ENCODE measurements at places on chromosomes 12 and 14.

DNA sequence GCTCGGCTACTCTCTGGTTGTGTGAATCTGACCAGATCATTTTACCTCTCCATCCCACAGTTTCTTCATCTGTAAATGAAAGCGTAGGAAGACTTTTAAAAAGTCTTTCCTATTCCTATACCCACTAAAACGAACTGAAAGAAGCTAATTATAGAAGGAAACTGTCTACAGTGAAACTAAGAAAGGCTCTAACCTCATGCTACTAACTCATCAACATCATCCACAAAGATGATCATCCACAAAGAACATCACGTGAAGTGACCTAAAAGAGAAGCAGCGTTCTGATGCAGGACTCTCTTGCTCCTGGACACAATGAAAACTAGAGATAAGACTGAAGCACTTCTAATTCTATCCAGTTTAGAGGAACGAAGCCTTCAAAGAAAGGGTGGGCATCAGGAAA is 58.5 kb upstream of the OSBPL8 start:
- no peak for DNase-seq
- no peaks in the 10 kb centered on the region for H3K36me3 ChIP-seq
- H3K27me3 ChIP-seq, result no peaks in the 10 kb centered on the region

DNA sequence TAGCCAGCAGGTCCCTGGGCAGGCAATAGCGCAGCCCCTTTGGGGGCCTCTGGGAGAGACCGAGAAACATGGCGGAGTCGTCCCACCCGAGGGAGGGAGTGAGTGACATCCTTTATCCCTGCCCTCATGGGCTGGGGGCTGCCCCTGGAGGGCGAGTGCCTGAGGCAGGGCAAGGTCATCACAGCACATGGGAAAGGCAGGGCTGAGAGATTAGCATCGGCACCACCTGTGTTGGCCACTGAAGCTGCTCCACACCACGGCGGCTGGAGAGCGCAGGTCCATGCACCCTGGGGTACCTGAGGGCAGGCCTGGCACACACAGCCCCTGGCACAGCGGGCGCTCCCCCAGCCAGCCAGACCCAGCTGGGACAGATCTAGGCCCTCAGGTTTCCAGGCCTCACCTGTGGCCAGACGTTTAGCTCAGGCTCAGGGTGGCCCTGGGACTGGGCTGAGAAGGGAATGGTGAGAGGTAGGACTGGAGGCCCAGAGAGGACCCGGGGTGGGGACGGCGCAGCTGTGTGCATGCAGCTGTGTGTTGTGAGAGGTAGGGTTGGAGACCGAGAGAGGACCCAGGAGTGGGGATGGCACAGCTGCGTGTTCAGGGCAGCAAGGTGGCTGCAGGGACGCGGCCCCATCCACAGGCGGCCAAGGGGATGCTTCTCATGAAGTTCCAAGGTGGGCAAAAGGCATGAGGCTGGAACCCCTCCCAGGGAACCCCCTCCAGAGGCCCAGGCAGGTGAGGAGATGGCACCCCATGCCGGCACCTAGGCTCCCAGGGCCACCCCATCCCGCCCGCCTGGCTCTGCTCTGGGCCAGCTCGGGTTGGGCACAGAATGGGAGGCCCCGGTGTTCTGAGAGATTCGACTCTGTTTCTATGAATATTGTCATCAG is 74.1 kb downstream of the KIF26A start:
- no peaks in the 10 kb centered on the region for H3K36me3 ChIP-seq
- H3K4me1 ChIP-seq, result no peaks in the 10 kb centered on the region
- no peak overlapping the region for H3K4me3 ChIP-seq
- peak; percentile 42 for DNase-seq
- H3K27ac ChIP-seq, result no peak overlapping the region

- no peak overlapping the region for H3K4me3 ChIP-seq
- DNase-seq, result no peak
- no peak overlapping the region for H3K27ac ChIP-seq
- peaks cover 17% of the 10 kb centered on the region for H3K4me1 ChIP-seq
- H3K27me3 ChIP-seq, result no peaks in the 10 kb centered on the region
These were observed 8.0 kb downstream of the RAN start for GRCh38 chr12:130879781-130880389.

DNA sequence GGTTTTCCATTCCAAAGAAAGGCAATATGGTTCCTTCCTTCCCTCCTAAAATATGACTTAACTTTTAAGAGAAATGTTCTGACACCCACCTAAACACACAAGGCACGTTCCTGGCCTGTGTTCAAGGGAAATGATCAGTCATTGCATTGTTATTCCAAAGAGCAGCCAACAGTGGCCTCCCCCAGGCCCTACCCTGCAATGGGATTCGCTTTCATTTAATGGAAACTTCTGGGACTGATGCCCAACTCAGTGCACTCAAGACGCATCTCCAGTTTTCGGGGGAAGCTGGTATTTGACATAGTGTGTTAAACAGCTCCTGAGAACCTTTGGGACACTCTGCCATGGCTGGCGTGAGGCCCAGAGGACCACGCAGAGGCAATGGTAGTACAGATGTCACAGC is 65.9 kb downstream of the DDX51 start:
- H3K27me3 ChIP-seq, result no peaks in the 10 kb centered on the region
- no peaks in the 10 kb centered on the region for H3K4me1 ChIP-seq
- peaks cover 7% of the 10 kb centered on the region for H3K36me3 ChIP-seq
- H3K4me3 ChIP-seq, result no peak overlapping the region
- H3K27ac ChIP-seq, result no peak overlapping the region

DNA sequence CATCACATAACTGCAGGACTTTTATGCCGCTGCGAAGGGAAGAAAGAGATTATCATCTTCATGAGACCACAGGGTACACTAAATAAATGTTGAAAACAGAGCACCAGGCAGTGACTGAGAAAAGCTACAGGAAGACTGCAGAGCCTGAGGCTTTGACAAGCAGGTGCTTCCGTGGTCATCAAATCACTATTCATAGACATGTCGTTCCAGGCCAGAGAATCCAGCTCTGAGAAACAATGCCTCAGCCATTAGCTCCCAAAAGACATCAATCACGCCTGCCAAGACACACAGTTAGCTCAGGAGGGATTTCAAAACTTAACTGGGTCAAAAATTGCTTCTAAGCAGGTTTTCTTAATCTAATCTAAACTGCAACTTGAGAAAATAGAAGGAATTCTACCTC is 47.2 kb upstream of the GARIN6 start:
- no peaks in the 10 kb centered on the region for H3K4me1 ChIP-seq
- H3K36me3 ChIP-seq, result no peaks in the 10 kb centered on the region
- H3K27ac ChIP-seq, result no peak overlapping the region

GRCh38 chr12:121789233-121789781 is 4.2 kb downstream of the RHOF start:
- H3K27me3 ChIP-seq, result no peaks in the 10 kb centered on the region
- H3K4me1 ChIP-seq, result no peaks in the 10 kb centered on the region
- no peaks in the 10 kb centered on the region for H3K36me3 ChIP-seq
- H3K27ac ChIP-seq, result peak overlapping the region; percentile 51

DNA sequence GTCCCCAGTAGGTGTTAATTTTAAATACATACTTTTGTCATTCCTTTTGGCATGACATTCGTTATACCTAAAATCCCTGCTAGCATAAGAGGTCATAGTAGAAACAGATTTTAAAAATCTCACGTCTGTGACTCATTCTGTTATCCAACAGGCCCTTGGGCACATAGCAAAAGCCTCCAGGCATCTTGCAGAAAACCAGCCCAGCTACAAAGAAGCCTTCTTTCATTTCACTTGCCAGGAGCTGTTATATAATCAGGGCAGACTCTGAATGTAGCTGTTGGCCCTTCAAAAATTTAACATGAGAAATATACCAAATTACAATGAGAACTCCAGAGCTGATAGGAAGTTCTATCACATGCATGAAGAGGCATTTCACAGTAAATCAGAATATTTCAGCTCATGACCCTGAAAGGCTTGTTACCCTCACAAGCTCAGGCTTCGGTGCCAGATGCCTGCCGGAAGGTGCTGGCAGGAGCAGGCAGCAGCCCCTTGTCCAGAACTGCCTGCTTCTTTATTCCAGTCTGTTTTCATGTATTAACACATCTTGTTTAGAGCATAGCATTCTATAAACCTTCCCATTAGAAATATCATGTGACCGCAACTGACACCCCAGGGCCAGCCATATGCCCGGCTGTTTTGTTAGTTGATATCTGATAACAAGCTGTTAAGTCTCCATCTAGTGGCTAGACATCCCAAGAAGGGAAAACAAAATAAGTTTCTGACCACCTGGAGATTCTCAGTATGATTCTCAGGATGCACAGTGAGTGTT is 17.8 kb downstream of the E2F7 start:
- no peaks in the 10 kb centered on the region for H3K36me3 ChIP-seq
- no peak overlapping the region for H3K27ac ChIP-seq
- no peak for DNase-seq

GRCh38 chr14:57943038-57943437 is 77.1 kb upstream of the SLC35F4 start:
- H3K36me3 ChIP-seq, result no peaks in the 10 kb centered on the region
- H3K27me3 ChIP-seq, result no peaks in the 10 kb centered on the region
- DNase-seq, result no peak
- H3K27ac ChIP-seq, result no peak overlapping the region

GRCh38 chr12:12705838-12706520 is 10.0 kb upstream of the GPR19 start:
- H3K27me3 ChIP-seq, result no peaks in the 10 kb centered on the region
- H3K4me3 ChIP-seq, result no peak overlapping the region
- no peak overlapping the region for H3K27ac ChIP-seq
- peaks cover 8% of the 10 kb centered on the region for H3K4me1 ChIP-seq
- H3K36me3 ChIP-seq, result no peaks in the 10 kb centered on the region
- DNase-seq, result no peak

- H3K27ac ChIP-seq, result no peak overlapping the region
- peaks cover 9% of the 10 kb centered on the region for H3K4me1 ChIP-seq
- H3K27me3 ChIP-seq, result no peaks in the 10 kb centered on the region
- no peak overlapping the region for H3K4me3 ChIP-seq
These were observed 21.2 kb downstream of the BCL7A start for GRCh38 chr12:122042910-122043309.

GRCh38 chr14:37932481-37932880 is 275.2 kb upstream of the SSTR1 start:
- no peaks in the 10 kb centered on the region for H3K27me3 ChIP-seq
- H3K36me3 ChIP-seq, result no peaks in the 10 kb centered on the region
- DNase-seq, result no peak
- no peak overlapping the region for H3K27ac ChIP-seq

DNA sequence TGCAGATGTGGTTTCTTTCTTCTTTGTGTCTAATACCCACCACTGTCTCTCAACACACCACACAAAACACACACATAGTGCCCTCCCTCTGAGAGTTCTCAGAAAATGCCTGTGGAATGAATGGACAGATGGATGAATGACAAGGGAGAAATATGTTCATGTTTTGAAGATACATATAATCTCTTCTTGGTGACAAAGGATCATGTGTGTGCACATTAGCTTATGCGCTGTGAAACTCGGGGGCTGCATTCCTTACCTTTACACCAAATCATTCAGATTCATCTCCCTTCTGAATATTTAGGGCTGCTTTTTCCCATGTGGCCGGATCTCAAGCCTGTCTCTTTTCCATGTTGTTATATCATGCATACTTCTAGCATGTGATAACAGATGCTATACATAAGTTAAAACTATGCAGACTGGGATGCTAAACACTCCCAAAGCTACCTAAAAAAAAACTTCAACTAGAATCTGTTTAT is 111.4 kb downstream of the EPS8 start:
- no peak for DNase-seq
- H3K27me3 ChIP-seq, result no peaks in the 10 kb centered on the region
- no peaks in the 10 kb centered on the region for H3K4me1 ChIP-seq
- H3K36me3 ChIP-seq, result no peaks in the 10 kb centered on the region

GRCh38 chr12:103780093-103780440 is 61.0 kb downstream of the NT5DC3 start:
- H3K4me1 ChIP-seq, result no peaks in the 10 kb centered on the region
- H3K27ac ChIP-seq, result no peak overlapping the region
- H3K36me3 ChIP-seq, result no peaks in the 10 kb centered on the region
- no peak overlapping the region for H3K4me3 ChIP-seq
- no peak for DNase-seq

DNA sequence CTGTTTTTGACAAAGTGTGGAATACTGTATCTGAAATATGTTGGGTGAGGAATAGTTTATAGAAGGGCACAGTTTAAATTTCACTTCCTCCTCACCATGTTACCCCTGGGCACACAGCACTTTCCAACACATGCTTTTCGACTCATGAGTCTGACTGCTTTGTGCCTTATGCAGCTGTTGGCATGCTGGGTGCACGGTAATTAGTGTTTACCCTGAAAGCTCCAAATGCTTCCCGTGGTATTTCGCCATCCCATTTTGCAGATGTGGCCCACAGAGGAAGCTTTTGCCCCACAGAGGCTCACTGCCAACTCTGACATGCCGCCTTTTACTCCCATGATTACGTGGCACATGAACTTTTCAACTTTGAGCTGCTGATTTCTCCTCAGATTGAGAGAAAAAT is 168.6 kb downstream of the PRKCH start:
- no peaks in the 10 kb centered on the region for H3K36me3 ChIP-seq
- H3K27me3 ChIP-seq, result no peaks in the 10 kb centered on the region
- peak; percentile 76 for DNase-seq
- no peak overlapping the region for H3K27ac ChIP-seq
- no peaks in the 10 kb centered on the region for H3K4me1 ChIP-seq

DNA sequence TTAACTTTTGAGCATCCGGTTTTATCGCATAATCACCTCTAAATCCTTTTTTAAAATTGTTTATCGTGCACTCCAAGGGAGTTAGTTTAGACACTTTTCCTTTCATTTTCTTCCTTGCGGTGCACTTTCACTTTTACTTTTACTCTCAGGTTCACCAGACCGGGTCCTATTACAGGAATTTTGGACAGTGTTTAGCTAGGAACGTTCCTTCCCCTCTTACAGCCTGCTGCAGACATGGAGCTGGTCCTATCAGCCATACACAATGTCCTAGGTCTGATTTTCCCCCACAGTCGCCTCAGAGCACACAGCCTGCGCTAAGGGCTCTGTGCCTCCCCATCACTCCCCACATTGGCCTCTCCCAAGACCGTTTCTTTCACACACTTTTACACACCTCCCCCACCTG is 103.9 kb downstream of the ALG10 start:
- H3K4me1 ChIP-seq, result no peaks in the 10 kb centered on the region
- peak overlapping the region; percentile 48 for H3K4me3 ChIP-seq
- no peaks in the 10 kb centered on the region for H3K27me3 ChIP-seq
- H3K27ac ChIP-seq, result peak overlapping the region; percentile 22

- H3K4me1 ChIP-seq, result no peaks in the 10 kb centered on the region
- no peak overlapping the region for H3K4me3 ChIP-seq
- no peaks in the 10 kb centered on the region for H3K36me3 ChIP-seq
- no peak for DNase-seq
These were observed 3.8 kb downstream of the KRT8 start for GRCh38 chr12:52900896-52901714.

All from right lobe of liver (tissue), 6 donors.